ENCODE measurements at places on chromosomes 2 and 18.

- no peak for DNase-seq
Observed at GRCh38 chr18:9866627-9867026, 19.1 kb upstream of the TXNDC2 start.

DNA sequence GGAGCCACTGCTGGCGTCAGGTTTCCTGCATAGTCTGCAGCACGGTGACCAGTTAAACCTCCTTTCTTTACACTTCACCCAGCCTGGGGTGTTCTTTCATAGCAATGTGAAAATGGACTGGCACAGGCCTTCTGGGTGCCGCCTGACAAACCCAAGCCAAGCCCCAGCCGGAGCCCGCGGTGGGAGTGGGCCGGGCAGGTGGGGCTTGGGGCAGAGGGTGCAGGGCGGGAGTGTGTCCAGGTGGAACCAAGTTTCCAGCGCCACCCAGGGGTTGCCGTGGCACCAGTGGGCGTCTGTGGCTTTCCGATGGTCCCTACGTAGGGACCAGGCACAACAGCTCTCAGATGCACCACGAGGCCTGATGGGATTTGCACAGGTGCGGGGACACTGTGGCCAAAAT is 75.8 kb downstream of the RTP5 start:
- DNase-seq, result no peak

- no peak for DNase-seq
Observed at GRCh38 chr18:41630232-41630886, 324.7 kb upstream of the PIK3C3 start.

DNA sequence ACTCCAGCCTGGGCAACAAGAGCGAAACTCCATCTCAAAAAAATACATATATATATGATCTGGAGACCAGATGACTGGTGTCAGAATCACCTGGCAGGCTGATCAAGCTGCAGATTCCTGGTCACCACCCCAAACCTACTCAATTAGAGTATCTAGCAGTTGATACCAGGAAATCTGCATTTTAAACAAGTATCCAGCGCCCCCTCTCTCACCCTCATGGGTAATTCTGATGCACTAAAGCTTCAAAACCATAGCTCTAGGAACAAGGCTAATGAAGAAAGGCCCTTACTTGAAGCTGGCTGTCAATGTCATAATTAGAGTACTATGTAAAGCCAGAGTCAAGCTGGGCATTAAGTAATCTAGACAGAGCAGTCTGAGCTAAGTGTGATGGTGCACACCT is 25.0 kb upstream of the PCBP1 start:
- no peak for DNase-seq

GRCh38 chr2:188522517-188522916 is 230.8 kb downstream of the GULP1 start:
- no peak for DNase-seq

- DNase-seq, result no peak
Observed at GRCh38 chr2:172195836-172196376, 93.2 kb upstream of the DLX2 start.

DNA sequence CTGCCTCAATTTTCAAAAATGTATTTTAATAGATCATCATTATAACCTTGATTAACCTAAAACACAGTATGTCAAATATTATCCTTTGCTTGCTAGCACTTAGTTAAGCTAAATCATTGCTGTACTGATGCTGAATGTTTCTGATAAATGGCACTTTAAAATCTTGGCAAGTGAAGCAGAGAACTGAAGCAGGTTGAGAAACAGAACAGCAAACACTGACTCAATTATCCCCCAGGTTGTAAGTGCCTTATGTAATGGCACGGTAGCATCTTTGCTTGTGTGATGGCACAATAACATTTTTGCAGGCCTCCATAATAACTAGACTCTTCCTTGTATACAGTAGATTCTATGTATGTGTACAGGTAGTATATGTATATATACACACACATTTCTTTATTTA is 33.8 kb downstream of the ARHGAP15 start:
- DNase-seq, result no peak

DNA sequence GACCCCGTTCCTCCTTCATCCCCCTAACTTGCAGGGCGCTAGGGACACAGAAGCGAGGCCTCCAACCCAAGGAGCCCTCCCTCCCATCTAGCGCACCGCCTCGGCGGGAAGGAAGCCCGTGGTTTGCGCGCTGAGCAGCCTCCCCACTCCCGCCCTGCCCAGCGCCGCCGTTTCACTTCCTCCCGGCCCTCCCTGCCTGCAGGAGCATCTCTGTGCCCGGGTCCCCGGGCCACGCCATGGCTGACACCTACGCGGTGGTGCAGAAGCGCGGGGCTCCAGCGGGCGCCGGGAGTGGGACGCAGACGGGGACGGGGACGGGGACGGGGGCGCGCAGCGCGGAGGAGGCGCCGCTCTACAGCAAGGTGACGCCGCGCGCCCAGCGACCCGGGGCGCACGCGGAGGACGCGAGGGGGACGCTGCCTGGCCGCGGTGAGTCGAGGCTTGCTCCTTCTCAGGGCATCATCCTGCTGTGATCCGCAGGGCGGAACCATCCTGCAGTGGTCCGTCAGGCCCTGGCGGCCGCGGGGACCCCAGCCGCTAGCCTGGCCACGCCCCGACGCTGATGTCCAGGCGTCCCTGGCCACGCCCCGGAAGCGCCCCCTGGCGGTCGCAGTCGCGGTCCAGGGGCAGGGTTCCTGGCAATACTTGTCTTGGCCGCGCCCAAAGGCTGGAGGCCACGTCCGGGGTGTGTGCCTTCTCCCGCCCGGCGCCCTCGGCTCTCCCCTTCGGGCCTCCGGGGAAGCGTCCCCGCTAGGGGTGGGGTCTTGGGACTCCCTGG is 16.4 kb downstream of the PTPN18 start:
- peak; percentile 70 for DNase-seq

DNA sequence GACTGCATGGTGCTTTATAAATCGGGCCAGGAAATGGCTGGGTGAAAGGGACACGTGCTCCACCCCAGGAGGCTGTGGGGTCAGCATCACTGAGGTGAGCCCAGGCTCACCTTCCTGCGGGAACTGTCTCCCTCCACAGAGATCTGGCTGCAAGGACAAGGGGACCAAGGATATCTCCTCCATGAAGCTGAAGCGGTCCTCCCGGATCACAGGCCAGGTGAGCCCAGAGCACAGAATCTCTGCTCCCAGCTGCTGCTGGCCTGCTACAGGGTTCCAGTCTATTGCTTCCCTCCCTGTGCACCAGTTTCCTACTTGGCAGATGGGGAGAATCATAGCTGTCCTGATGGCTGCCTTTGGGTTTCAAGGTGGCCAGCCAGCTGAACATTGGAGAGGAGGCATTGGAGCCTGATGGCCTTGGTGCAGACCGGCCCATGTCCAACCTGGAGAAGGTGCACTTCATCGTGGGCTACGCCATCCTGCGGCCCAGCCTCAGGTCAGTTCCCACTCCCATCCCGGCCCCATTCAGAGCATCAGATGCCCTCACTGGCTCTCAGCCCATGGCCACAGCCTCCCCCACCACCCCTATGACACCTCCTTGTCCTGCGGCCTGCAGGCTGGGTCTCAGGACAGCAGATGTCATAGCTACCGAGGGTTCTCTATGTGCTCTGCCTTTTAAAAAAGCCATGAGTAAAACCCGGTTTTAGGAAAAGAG is 33.7 kb upstream of the GPR17 start:
- DNase-seq, result no peak

- DNase-seq, result no peak
Observed at GRCh38 chr2:18219676-18220075, 340.8 kb downstream of the RDH14 start.

- no peak for DNase-seq
Observed at GRCh38 chr18:32958746-32959145, 185.9 kb upstream of the KLHL14 start.

DNA sequence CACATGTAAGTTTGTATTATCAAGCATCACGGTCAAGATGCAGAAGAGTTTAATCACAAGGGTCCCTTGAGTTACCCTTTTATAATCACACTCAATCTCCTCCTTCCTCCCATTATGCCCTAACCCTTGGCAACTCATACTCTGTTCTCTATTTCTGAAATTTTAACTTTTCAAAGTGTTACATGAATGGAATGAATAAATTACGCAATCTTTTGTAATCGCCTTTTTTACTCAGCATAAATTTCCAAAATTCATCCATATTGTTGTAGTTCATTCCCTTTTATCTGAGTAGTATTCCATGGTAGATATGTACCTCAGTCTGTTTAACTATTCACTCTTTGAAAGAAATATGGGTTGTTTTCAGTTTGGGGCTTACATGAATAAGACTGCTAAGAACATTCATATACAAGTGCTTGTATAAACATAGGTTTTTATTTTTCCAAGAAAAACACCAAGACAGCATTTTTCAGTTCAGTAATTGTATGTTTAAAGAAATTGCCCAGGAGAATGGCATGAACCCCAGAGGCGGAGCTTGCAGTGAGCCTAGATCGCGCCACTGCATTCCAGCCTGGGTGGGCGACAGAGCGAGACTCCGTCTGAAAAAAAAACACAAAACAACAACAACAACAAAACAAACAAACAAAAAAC is 430.9 kb upstream of the KCNH7 start:
- DNase-seq, result no peak

DNA sequence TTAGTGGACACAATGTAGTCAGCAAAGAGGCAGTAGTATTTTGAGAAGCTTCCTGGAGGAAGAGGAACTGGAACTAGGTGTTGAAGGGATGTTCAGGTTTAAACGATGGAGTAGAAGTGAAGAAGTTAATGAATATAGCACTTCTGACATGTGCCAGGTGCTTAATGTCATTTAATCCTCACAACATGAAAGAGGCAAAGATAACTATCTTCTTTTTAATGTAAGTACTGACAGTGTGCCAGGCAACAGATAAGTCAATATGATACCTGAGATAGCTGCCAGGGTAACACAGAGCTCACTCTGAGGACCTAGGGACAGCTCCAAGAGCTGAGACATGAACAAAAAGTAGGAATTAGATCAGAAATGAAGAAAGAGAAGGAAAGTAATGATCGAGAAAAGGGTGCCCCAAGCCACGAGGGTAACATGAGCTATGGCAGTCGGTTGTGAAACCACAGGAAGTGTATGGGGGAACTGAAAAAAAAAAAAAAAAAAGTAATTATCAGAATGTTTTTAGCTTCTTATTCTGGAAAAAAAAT is 140.7 kb downstream of the RNF144A start:
- DNase-seq, result peak; percentile 27

DNA sequence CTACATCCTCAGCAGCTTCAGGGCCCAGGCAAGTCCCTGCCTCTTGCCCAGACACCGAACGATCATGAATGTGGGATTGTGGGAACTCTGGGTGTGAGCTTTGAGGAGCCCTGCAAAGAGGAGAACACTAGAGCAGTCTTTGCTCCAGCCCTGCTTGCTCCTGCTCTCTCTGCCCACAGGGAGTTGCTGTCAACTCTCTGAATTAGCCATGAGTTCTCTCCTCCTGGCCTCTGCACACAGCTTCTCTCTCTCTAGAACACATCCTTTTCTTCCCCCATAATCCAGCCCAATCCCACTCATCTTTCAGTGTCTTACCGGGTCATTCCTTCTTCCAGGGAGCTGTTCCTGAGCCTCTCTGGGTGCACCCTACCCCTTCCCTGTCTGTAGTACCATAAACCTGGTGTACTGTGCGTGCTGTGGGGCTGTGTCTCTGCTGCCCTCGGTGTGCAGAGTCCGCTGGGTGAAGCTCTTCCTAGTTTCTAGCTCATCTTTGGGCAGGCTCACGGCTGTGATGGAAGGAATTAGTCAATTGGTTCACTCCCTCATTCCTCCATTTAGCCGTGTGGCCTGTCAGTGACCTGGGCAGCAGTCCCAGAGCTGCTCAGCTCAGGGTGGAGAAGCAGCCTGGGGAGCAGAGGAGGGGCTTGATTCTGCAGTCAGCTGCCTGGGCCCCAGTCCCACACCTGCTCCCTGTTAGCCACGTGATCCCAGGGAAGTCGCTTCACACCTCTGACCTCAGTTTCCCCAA is 132.9 kb upstream of the HDAC4 start:
- no peak for DNase-seq

DNA sequence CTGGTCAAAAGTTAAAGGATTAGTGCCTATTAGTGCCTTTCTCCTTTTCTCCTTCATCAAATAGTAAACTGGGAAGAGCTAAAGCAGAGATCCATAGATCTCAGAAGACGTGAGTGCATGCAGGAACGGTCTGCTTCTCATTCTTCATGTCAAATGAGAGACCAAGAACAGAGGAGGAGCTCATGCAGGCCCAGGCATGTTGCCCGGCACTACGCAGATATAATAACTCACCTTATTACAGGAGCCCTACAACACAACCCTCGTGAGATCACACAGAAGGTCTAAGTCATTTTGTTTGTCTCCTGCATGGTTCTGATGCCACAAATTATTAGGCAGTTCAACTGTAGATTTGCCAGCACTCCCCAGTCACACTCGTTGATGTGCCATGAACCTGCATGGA is 71.8 kb downstream of the CMPK2 start:
- no peak for DNase-seq

GRCh38 chr2:152050341-152050740 is 48.5 kb downstream of the CACNB4 start:
- no peak for DNase-seq

- no peak for DNase-seq
Observed at GRCh38 chr18:40738321-40738880, 1216.6 kb upstream of the PIK3C3 start.

DNA sequence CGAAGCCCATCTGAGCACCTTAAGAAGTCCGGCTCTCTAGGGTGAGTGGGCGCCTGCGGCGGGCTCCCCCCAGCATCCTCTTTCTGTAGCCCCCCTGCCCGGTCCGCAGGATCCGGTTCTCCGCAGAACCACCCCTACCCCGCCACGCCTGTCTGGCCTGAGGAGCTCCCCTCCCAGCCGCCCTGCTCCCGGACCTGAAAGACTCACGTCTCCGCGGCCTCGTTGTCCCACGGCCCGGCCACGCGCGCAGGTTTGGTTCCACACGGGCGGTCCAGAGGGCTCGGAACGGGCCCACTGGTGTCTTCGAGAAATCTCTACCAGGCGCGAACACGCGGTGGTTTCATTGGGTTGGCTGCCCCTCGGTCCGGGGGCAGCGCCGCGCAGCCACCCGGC is 237 bp downstream of the SLC39A6 start:
- DNase-seq, result no peak
